Activated naive CD8-positive, alpha-beta T cell treated with anti-CD3 and anti-CD28 coated beads, Interleukin-2, amount 10 ng/mL, durations not matched to agents 7 days and 5 days (primary cell): ENCODE measurements at places on chromosomes 16 and 17. TPM values are rescaled to one million over a fixed set of nuclear protein-coding genes. Genes with fewer than 3 reads are reported as not detected.

TMEM107 gene
- 39.5 TPM for total RNA-seq

- no peak for DNase-seq
These were observed 69.8 kb downstream of the SHISA9 start for GRCh38 chr16:12971241-12971640.

MRC2 gene
- total RNA-seq, result 2.4 TPM

ZSCAN10 gene
- 0.39 TPM for total RNA-seq

KRTAP2-3 gene
- total RNA-seq, result not detected

- no peak for DNase-seq
These were observed 26.2 kb upstream of the RASL10B start for GRCh38 chr17:35705230-35705629.

LITAF gene
- total RNA-seq, result 109 TPM

- DNase-seq, result no peak
These were observed 5.0 kb upstream of the HSD3B7 start for GRCh38 chr16:30980023-30980371.

DNA sequence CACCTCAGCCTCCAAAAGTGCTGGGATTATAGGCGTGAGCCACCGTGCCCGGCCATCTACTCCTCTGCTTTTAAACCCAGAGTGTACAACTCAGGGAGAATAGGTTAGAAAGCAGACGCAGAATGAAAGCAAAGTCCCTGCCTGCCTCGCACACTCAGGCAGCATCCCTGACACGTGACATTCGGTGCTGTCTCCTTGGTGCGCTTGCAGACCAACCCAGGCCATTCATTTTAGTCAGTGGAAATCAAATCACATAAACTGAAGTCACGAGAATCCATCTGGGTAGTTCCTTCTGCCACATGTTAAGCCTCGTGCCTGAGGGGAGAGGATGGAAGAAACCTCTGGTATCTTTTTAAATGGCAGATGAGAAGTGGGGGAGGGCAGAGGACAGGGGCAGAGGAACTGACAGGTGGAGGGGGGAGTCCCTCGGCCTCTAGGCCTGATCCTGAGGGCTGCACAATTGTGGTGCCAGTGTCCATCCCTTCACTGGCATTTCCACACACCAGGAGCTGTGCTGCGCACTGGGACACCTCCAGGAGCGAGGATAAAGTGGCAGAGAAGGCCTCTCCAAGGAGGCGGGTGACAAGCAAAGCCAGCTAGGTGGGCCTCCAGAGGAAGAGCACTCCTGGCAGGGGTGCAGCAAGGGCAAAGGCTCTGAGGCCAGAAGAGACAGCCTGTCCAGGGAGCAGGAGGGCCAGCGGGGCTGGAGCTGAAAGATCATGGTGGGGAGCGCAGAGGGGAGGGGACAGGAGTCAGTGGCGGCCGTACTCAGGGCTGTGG, 196.3 kb downstream of the KATNIP start:
- no peak for DNase-seq

- DNase-seq, result no peak
These were observed 26.2 kb upstream of the TXNDC11 start for GRCh38 chr16:11768849-11769248.

DNA sequence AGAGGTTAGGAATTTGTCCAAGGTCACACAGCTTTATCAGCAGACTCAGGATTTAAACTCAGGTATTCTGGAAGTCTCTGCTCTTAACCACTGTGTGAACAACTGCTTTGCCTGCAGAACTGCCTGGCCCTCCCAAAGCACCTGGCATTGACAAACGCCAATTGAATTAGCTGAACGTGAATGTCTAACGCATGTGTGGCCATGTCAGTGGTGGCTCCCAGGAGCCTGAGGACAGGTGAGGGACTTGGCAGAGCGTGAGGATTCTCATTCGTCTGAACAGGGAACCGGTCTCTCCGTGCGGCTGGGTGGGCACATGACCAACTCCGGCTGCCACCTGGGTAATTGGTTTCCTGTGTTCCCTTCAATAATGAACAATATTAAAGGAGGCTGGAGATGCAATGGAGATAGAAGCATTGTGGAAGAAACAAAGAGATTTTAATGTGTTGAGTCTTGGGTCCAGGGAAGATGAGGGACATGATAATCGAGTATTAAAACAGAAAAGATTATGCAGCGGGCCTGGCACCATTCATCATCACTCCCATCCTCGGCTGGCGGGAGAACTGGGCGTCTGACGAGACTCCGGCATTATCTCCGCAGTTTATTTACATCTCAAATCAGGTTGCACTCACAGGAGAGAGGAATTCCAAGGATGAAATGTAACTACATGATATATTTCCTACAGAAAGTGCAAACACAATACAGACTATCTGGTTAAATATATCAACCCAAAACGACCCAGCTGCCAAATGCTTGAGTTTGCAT, 113.5 kb downstream of the NPIPB5 start:
- no peak for DNase-seq

GRCh38 chr17:7748076-7748775, 30.7 kb downstream of the DNAH2 start:
- DNase-seq, result no peak

CDRT4 gene
- total RNA-seq, result 10.6 TPM

MMP25 gene
- total RNA-seq, result 49.3 TPM

DNA sequence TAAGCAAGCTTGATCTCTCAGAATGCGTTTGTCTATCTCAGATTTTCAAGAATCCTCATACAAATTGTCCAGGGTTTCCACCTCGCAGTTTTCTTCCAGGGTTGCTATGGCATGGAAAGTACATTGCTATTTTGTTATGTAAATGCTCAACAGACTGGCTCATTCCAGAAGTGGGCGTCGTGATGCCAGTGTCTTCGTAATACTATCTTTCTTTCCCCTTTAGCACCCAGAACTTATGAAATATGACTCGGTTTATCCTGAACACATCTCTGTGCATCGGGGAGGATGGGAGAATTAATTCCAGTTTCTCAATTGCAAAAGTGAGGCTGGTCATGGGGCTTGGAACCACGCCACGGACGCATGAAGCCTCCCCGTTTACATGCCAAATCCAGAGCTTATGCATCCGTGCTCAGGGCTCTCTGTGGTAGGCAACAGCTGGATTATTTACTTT, 405.0 kb downstream of the WWOX start:
- no peak for DNase-seq

- DNase-seq, result no peak
These were observed 10.3 kb downstream of the LYRM1 start for GRCh38 chr16:20910781-20911321.

DNA sequence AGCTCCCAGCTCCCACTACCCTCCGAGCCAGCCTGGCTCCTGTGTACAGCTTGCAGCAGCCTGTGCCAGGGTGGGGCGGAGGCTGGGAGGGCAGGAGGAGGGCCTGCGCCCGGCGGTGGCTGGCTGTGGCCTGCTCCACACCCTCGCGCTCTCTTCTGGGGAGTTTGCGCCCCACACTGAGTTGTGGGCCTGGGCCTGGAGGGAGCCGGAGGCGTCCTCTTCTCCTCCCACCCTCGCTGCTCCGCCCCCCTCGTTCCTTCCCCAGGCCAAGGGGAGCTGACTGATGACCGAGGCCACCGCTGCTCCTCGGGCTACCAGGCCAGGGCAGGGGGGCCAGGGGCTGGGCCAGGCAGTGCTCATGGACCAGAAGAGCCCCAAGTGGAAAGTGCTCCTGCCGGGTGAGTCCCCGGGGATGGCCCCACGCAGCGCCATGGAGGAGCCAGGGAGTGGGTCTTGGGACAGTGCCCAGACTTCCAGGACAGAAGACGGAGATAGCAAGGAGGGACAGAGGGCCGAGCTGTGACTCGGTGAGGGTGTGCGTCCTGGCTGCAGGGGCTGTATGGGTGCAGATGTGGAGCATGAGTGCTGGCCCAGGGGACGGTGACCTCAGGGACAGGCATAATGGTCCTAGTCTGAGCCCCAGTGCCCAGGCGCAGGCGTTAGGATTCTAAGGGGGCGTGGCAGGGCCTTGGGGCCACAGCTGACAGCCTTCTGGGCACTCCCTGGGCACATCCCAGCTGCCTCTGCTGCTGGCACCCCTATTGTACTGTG, 242.1 kb upstream of the GSE1 start:
- DNase-seq, result no peak

PYY gene
- not detected for total RNA-seq

DNA sequence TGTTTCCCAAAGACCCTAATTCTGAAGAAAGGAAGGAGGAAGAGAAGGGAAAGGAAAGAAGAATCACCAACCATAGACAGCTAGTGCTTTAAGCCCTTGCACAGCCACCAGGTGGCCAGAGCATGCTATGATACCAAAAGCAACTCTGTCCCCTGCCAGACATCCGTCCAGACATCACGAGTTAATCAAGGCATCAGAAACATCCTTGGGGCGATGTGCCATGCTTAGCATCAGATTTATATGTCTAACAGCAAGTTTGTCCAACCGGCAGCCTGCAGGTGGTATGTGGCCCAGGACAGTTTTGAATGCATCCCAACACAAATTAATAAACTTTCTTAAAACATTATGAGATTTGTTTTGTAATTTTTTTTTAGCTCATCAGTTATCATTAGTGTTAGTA, 2.9 kb upstream of the CRYBA1 start:
- no peak for DNase-seq

DNA sequence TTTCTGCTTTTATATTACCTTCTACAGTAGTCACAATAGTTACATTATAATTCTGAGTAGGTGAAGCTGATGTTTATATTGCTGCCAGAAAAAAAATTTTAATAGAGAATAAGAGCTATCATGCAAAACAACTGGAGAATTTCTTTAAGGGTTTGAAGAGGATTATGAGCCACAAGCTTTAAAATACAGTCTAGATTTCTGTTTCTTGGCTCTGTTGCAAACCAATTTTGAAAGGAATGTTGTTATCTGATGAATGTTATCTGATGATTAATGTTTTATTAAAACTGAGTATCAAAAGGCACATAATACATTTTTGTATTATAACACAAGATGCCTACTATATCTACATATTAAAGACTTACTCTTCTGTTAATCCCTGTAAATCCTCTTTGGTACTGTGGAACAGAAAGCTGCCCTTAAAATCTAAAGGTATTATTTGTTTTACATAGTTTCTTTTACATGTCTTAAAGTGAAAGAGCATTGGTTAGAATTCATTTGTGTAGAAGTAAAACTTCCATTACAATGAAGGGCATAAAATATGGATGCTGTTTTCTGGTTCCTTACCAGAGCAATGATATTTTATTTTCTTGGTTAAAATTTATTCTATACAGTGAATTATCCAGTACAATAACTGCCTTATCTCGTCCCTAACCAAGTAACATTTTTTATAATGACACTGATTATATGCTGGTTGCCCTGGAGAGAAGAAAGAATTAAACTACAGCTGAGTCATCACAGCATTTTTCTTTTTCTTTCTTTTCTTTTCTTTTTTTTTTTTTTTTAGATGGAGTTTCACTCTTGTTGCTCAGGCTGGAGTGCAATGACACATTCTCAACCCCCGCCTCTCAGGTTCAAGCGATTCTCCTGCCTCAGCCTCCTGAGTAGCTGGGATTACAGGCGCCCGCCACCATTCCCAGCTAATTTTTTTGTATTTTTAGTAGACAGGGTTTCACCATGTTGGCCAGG, 205.7 kb downstream of the TANC2 start:
- no peak for DNase-seq

DNA sequence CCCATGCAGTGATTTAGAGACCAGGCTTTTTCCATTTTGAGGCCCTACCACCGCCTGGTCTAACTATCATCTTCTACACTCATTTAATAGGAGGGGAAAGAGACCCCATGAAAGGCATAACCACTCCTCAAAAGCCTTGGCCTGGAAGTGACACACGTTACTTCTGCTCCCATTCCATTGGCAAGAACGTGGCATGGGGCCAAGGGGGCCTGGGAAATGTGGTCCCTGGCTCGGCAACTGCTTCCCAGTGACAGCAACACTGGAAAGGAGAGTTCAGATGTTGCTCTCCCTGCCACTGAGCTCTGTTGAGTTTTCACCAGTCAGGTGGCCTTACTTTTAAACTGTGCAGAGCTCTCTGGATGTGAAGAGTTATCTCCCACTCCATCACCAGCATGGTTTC, 45.2 kb upstream of the MAP3K14 start:
- DNase-seq, result no peak

- DNase-seq, result no peak
These were observed 52.8 kb downstream of the PLXDC1 start for GRCh38 chr17:39098588-39098987.

DNA sequence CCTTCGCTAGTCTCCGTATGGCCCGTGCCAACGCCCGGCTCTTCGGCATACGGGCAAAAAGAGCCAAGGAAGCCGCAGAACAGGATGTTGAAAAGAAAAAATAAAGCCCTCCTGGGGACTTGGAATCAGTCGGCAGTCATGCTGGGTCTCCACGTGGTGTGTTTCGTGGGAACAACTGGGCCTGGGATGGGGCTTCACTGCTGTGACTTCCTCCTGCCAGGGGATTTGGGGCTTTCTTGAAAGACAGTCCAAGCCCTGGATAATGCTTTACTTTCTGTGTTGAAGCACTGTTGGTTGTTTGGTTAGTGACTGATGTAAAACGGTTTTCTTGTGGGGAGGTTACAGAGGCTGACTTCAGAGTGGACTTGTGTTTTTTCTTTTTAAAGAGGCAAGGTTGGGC, 2.5 kb downstream of the RPL13 start:
- DNase-seq, result no peak

GRCh38 chr16:58723109-58723508, 11.0 kb downstream of the GOT2 start:
- no peak for DNase-seq

DNA sequence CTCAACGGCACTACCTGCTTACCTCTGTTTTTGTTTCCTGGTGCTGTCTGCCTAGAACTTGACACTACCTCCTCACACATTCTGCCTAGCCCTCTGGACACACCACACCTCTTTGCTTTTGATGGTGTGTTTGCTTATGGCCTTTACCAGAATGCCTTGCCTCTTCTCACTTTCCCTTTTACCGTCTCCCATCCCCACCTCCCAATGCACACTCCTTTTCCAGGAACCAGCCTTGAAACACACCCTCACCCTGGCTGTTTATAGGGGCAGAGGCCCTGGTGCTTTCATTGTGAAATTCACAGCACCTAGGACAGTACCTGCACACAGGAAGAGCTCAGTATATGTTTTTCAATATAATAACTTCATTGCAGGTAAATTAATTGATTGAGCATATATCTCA, 56.2 kb downstream of the MAP2K6 start:
- DNase-seq, result no peak

- DNase-seq, result no peak
These were observed 44.6 kb downstream of the WSB1 start for GRCh38 chr17:27338536-27338985.
